ENCODE measurements at places on chromosomes 6 and 20.
A peak's percentile ranks its signal among the peaks of the same experiment; 100 is the strongest.

DNA sequence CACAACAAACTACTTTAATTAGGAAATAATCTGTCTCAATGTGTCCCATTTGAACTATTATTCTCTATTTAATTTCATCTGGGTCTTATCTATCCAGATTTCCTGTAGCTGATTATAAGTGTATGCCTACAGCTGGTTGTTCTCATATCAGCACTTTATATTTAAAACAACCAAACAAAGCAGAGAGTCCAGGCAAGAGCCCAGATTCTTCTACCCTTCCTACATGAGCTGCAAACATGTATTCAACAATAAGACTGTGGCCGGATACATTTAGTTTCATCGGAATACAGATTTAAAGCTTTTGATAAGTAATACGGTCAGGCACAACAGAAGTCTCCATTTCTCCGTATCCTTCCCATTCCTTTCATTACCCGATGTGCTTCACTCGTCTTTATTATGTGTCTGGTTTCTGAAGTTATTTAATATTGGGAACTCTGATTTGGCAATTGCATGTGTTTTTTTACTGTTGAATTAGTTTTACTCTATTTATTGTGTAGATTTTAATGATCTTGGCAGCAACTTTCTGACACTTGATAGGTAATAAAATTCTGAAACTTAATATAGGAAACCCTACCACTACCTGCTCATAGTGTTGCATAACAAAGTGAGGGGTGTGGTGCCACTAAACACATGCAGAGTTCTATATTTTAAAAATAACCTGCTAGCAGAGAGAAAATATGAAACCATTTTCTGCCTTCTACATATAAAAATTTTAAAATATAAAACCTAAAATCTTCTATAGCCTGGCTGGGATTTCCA, 653.5 kb upstream of the PTCHD4 start:
- DNase-seq: no peak

DNA sequence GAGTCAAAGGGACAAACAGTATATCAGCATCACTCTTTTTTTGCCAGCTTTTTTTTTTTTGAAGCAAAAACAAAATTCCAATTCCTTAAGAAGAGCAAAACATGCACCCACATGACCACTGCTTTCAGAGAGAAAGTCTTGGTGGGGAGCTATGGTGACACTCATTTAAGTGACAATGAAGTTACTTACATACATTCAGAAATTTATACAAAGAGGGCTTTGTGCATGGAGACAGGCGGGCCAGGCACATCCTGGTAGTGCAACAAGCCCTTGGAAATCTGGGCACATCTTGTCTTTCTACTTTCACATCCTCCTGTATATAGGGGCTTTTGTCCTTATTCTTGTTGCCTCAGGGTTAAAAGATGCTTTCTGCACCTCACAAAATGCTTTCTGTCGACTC, 55.9 kb downstream of the IL22RA2 start:
- no peak for DNase-seq

GRCh38 chr20:21325296-21325695, 22.2 kb downstream of the XRN2 start:
- DNase-seq: no peak

DNA sequence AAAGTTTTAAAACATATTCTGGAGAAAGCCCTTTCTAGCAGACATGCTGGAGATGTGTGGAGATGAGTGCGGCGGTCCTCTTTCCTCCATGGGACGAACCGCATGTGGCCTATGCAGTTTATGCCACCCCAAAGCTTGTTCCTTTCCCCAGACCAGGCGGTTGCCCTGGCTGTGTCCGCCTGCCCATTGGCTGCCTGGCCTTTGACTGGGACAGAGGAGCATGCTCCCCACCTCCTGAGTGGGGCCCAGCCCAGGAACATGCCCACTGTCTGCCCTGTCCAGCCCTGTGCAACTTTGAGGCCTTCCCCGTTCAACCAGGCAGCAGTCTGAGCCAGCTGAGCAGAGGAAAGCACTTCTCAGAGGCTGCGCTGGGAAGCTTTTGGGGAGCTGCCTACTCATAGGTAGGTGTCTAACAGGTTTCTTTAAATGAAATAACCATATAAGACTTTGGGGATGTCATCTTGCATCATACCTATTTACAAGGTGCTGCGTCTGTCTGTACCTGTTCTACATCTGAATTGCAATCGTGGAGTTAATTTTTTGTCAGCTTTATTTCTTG, 20.6 kb downstream of the FOXC1 start:
- DNase-seq: no peak

DNA sequence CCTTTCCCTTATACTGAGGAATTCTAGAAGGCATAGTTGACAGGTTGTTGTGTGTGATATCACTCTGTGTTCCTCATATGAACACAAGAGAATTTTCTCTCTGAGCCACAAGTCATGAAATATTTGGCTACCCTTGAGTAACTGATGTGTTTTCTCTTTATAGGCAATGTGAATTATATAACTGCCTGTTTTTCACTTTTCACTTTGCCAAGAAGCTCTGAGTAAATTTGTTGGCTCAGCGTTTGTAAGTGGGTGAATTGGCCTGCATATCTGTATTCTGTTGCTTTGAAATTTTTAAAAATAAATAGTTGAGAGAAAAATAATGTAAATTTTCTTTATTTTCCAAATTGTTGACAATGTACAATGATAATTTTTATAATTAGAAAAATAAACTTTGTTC, 5.2 kb upstream of the BTBD9 start:
- no peak for DNase-seq

GRCh38 chr6:140427842-140428241, 1053.4 kb upstream of the CITED2 start:
- no peak for DNase-seq

- DNase-seq: no peak
Observed at GRCh38 chr20:48058611-48059559, 273.6 kb upstream of the SULF2 start.

GRCh38 chr20:45949542-45950329, 15.3 kb downstream of the PCIF1 start:
- DNase-seq: no peak

- no peak for DNase-seq
Observed at GRCh38 chr6:42274898-42275297, 57.2 kb upstream of the MRPS10 start.

DNA sequence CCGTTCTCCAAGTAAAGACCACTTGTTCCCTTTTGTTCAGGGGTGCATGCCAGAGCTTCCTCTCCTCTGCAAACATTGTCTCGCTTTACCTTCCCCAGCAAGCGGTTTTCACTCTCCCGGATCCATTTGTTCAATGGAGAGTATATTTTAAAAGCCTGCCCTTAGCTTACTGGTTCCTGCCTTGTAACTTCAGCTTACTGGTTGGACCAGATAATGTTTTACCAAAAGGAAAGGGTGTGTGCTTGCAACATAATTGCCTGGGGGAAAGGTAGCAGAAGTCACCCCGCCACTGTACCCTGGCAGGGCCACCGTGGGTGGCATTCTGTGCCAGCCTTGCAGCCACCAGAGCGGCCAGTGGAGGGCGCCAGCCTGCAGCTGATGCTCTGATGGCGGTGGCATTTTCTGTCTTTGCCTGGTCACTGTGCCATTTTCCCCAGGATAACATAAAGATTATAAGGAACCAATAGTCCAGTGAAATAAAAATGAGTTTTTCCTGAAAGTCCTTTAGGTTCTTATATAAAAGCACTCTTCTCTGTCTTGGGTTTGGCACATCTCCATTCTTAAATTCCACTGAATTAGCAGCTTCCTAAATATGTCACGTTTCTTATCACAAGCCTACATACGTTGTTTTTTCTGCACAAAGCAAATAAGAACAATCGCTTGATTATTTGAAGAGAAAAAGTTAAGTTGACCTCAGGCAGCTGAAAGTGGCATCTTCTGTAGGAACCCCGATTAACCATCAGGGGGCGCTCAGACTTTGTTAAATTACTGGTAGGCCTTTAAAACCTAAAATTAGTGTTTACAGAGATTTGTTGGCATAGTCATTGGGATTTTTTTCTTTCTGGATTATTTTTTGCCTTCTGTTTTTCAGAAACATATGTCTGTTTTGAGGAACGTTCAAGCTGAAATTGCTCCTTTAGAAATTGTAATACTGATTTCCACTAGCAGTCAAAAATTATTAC, 67.4 kb upstream of the XRN2 start:
- peak; percentile 52 for DNase-seq

DNA sequence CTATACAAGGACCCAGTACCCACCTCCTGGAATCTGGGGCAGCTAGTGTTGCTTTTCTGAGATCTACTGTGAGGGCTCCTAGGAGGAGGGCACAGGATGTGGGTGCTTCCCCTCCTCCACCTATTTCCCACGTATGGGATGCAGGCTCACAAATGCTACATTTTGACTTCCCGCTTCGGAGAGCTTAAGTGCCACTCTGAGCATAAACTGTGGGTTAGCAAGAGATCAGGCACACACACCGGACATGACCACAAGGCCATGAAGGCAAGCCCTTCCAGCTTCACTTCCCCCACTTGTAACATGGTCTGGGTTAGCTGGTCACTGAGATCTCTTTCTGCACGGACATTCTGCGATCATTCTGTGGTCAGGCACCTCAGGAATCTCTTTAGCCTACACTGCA, 15.7 kb upstream of the TGM3 start:
- DNase-seq: no peak

DNA sequence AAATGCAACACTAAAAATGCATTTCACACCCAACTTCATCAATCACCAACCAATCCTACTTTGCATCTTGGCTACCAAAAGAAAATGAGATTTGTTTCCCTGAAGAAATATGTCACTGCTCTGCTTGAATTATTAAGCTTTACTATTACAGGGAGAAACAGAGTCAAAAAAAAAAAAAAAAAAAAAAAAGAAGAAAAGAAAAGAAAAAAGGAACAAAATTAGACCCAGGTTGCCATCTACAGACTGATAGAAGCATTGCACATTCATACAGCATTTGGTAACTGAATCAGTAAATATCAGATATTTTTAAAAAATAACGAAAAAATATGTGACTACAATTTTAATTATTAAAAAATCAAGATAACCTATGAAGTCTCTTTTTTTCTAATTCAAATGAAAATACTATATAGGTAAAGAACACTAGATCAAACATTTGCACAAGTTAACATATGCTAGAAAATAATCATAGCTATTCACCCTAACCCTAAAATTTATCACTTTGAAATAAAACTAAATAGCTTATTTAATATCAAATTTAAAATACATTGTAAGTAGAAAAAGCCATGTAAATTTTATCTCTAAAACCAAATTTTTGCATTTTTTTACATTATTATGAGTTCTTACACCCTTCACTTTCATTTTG, 83.3 kb downstream of the DCDC2 start:
- peak; percentile 5 for DNase-seq

DNA sequence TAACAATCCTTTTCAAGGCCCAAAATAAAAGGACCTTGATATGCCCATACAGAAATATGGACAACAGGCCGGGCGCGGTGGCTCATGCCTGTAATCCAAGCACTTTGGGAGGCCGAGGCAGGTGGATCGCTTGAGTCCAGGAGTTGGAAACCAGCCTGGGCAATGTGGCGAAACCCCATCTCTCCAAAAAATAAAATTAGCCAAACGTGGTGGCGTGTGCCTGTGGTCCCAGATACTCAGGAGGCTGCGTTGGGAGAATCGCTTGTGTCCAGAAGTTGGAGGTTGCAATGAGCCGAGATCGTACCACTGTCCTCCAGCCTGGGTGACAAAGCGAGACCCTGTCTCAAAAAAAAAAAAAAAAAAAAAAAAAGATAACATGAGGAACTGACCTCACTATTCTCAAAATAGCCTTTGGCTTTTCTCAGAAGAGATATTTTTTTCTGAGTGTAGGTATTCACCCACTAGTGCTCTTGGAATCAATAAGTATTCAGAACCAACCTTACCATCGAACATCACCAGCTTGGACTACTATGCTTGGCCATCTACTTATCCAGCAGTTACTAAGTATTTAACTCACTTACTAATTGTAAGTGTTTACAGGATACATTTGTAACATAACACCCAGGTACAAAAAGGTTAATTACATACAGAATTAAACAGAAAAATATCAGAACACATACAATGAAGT, 99.2 kb downstream of the OR2B2 start:
- DNase-seq: no peak

DNA sequence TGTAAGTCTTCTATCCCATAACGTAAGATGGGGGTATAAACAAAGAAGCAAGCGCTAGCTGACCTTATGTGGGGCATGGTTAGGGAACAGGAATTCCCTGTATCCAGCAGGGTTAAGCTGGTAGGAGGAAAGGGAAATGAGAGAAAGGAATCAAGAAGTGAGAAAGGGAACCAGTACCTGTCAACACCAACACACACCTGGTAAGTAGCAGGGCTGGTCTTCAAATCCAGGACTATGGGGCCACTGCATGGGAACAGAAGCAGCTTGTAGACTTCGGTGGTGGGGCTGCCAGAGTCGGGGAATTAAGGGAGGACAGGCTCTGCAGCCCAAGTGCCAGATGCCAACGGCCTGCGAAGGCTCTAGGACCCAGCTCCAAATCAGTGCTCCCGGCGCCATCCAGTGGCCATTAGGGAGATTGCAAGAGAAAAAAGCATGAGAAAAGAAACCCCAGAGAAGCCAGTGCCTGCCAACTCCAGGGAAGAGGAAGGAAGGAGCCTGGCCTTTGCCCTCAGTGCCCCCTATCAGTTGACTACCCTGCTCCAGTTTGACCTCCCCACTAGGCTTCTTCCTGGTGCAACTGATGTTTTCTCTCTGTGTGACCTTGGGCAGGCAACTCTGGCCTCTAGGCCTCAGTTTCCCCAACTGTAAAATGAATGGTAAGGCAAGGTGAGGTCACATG, 15.8 kb upstream of the RBPJL start:
- DNase-seq: peak; percentile 57

- DNase-seq: no peak
Observed at GRCh38 chr6:15023448-15023847, 222.4 kb upstream of the JARID2 start.

- DNase-seq: no peak
Observed at GRCh38 chr20:21067255-21067654, 38.9 kb downstream of the LINC00237 start.

- peak; percentile 36 for DNase-seq
Observed at GRCh38 chr6:2765896-2766766, 938 bp downstream of the WRNIP1 start.

GRCh38 chr6:20211037-20211940, 980 bp downstream of the MBOAT1 start:
- DNase-seq: peak; percentile 95

DNA sequence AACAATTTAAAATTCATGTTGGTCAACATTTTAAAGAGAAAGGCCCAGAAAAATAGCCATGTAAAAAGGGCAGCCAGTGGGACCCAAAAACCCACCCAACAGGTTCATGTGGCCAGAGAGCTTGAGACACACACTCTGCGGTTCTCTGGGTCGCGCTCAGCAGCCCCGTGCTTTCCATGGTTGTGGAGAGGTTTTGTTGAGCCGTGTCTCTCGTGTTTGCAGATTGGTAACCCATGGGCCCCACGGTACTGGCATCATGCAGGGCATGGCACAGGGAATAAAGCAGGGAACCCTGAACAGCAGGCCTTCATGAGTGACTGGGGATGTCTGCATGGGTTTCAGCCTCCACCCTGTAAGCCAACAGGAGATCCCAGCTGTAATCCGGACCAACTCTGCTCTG, 127.7 kb upstream of the CST7 start:
- no peak for DNase-seq

DNA sequence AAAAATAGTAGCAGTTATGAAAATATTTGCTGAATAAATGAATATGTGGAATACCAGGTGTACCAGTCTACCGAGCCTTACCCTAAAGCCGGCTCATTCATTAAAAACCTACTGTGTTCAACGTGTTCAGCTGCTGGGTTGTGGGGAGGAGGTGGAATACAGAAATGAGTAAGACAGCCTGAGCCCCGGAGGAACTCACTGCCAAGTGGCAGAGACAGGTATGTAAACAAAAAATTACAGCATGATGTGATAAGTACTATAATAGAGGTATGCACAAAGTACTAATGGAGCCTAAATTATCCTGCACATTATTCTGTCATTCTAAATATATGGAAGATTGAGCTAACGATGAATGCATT, 6.8 kb upstream of the ADTRP start:
- DNase-seq: peak; percentile 55

GRCh38 chr6:165835410-165835851, 172.4 kb upstream of the PDE10A start:
- DNase-seq: no peak

Measured in NCI-H2029 (cell line).